Left kidney (tissue), 8 donors: ENCODE measurements at places on chromosomes 2 and 18. TPM values are rescaled to one million over a fixed set of nuclear protein-coding genes. Genes with fewer than 3 reads are reported as not detected.

DNA sequence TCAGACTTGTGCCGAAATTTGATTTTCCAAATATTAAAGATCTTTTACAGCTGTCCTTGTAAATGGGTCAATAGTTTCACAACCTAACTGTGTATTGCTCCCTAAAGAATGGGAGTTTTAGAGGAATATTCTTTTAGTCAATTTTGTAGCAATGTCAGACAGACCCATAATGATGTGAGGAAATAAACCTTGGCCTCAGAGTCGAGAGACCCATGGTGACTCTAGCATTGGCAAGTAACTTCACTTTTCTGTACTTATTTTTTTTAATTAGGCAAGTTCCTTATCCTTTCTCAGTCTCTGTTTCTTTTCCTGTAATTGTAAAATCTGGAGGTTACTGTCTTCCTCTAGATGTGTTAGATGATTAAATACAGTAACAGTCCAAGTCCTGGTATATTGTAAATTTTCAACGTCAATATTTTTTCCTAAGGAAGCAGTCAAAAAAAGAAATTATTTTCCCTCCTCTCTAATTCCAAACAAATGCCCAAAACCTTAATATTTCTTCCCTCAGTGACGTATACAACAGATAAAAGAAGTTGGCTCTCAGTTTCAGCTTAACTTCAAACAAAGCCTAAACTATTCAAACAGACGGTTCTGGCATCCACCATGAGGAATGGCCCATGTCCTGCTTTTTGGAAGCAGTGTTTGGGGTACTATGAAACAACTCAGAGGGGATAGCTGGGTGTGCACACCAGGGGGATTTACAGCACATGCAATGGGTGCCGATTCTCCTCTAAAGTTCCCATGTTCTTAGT is 466.7 kb downstream of the TNS1 start:
- DNase-seq, result no peak

DNA sequence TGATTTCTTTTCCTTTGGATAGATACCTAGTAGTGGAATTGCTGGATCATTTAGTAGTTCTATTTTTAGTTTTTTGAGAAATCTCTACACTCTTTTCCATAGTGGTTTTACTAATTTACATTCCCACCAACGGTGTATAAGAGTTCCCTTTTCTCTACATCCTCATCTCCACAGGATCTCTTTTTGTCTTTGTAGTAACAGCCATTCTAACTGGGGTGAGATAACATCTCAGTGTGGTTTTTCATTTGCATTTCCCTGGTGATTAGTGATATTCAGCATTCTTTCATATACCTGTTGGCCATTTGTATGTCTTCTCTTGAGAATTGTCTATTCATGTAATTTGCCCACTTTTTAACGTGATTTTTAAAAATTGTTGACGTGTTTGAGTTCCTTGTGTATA is 13.8 kb downstream of the RFTN2 start:
- no peak for DNase-seq

DNA sequence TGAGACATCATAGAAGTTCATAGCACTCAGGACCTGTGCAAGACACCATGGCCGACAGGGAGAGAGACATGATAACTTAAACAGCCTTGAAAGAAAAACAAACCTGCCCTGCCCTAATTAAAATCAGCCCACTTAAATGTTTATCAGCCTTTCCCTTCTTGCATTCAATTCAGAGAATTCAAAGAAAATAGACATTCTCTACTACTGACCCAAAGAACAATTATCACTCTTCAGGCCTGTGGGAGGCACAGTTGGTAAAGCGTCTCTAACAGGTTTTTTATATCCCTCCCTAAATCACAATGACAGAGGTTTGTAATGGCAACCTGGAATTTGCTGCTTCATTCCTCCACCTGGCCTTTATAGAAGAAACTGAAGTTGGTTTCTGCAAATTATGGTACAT is 1.7 kb downstream of the CDK15 start:
- peak; percentile 77 for DNase-seq

DNA sequence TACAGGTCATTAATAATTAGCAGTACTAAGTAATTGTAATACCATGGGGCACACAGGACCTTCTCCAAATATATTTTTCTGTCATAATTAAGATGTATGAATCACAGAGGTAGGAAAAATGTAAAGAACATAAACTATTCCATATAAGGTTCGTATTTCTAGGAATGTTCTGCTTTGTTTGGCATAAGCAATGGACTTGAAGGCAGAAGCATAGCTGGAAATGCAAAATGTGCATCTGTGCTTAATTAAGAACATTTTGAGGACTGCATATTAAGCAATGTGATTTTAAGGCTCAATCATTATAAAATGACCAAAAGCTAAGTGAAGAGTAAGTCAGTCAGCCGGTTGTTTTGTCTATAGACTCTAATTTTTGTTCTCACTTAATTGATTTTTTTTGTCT is 123.2 kb downstream of the RBM43 start:
- DNase-seq, result no peak

DNA sequence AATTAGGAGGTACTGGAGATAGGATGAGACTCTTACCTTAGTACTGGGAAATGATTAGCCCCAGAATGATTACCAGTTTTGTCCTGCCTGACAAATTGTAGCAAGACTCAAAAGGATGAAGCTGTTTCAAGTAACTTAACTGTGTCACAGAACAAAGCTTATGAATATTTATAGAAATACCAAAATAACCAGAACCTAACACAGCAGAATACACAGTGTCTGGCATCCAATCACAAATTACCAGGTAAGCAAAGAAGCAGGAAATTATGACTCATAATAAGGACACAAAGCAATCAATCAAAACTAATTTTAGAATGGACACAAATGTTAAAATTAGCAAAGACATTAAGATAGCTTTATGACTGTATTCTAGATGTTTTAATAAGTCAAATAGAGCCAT is 91.9 kb downstream of the CTNNA2 start:
- no peak for DNase-seq

- DNase-seq, result no peak
Measured at GRCh38 chr2:173760553-173760952, 204.6 kb downstream of the SP3 start.

Gene FAP
- 12.8 TPM for polyA plus RNA-seq

Gene CD207
- not detected for polyA plus RNA-seq
